A549 treated with DMSO at 1 μM for 4 hours (cell line): ENCODE measurements at places on chromosomes 16 and 17. TPM values are rescaled to one million over a fixed set of nuclear protein-coding genes. Genes with fewer than 3 reads are reported as not detected.

The NPIPA5 gene
- total RNA-seq, result 1.3 to 3.3 TPM (median 2.7 TPM) in 5 replicates

The HOXB5 gene
- 1.2 to 3.3 TPM (median 2.4 TPM) in 5 replicates for total RNA-seq

The TP53TG3D gene
- total RNA-seq, result 0.70 to 1.4 TPM (median 1.1 TPM) in 5 replicates

The MSRB1 gene
- 27.0 to 33.5 TPM (median 29.9 TPM) in 5 replicates for total RNA-seq

The PHF23 gene
- 90.3 to 102 TPM (median 93.3 TPM) in 5 replicates for total RNA-seq

The PPP1R27 gene
- total RNA-seq, result 0.22 TPM in 1 of 5 replicates, not detected in the others

The PDILT gene
- total RNA-seq, result not detected in 5 replicates

The CCP110 gene
- total RNA-seq, result 8.9 to 12.8 TPM (median 11.8 TPM) in 5 replicates

The TSNAXIP1 gene
- total RNA-seq, result 0.32 to 0.56 TPM (median 0.47 TPM) in 5 replicates

The PYCARD gene
- 26.1 to 45.4 TPM (median 38.3 TPM) in 5 replicates for total RNA-seq

The CCL13 gene
- not detected in 5 replicates for total RNA-seq

The P3H4 gene
- total RNA-seq, result 35.3 to 39.9 TPM (median 36.1 TPM) in 5 replicates

The NPIPA7 gene
- total RNA-seq, result 8.4 to 12.8 TPM (median 12.0 TPM) in 5 replicates

The ERI2 gene
- 13.1 to 16.3 TPM (median 16.2 TPM) in 5 replicates for total RNA-seq

The NXPH3 gene
- 0.20 to 0.46 TPM (median 0.29 TPM) in 5 replicates for total RNA-seq

The RPL19 gene
- 3,819 to 4,297 TPM (median 4,051 TPM) in 5 replicates for total RNA-seq

The TMEM220 gene
- 1.6 to 3.6 TPM (median 3.0 TPM) in 5 replicates for total RNA-seq

The SLC16A11 gene
- total RNA-seq, result not detected in 5 replicates

The TBC1D3 gene
- total RNA-seq, result not detected in 5 replicates

The MCRIP1 gene
- 87.6 to 104 TPM (median 95.6 TPM) in 5 replicates for total RNA-seq
